SJSA1 (cell line): ENCODE measurements at places on chromosomes 3 and 15. TPM values are rescaled to one million over a fixed set of nuclear protein-coding genes. Genes with fewer than 3 reads are reported as not detected.

The HESX1 gene
- total RNA-seq: 0.11 TPM in 1 of 2 replicates, not detected in the other

The RTP1 gene
- not detected in 2 replicates for total RNA-seq

The C15orf62 gene
- total RNA-seq: 0.03 TPM in 1 of 2 replicates, not detected in the other

The STAB1 gene
- not detected in 2 replicates for total RNA-seq

DNA sequence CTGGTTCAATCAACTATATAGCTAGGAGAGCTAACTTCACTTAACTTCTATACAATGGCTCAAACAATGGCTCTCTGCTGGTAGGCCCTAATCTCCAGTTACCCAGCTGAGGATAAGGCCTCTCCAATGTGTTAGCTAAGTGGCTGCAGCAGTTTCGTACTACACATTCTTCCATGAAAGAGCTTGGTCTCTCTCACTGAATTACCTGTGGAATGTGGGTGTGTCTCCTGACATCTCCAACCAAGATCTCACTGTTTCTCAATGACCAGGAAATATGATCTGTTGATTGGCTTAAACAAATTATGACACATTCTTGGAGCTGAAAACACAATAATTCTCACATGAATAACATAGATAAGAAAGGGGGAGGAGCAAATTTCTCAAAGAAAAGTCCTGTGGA, 169.8 kb upstream of the ROBO1 start:
- no peak for DNase-seq

DNA sequence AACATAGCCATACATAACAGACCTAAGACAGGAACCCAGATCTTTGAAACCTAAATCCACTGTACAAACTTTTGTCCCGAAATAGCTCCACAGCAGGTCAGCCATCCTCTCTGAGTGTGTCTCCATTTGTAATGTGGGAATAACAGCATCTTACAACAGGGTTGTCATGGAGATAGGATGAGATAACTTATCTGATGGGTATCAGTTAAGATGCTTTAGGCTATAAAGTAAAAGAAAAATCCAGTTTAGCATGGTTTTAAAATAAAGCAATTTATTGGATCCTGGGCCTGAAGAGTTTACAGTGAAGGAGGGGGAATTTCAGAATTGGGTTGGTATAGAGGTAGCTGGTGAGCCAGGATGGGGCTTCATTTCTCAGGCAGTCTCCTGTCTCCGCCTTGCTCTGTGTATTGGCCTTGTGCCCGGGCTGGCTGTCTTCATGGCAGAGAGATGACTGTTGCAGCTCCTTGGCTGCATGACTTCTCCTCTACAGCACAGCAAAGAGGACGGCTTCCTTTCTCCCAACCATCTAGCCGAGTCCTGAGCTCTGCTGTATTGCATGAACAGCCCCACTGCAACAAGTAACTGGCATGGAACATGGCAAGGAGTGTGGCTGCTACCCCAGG, 131.9 kb upstream of the PROK2 start:
- no peak for DNase-seq

- no peak for DNase-seq
Measured at GRCh38 chr3:9416139-9416780, 18.8 kb downstream of the SETD5 start.

GRCh38 chr15:80760960-80761359, 18.2 kb upstream of the CEMIP start:
- no peak for DNase-seq

- peak; percentile 11 for DNase-seq
Measured at GRCh38 chr3:42572278-42572677, 9.5 kb downstream of the SEC22C start.

DNA sequence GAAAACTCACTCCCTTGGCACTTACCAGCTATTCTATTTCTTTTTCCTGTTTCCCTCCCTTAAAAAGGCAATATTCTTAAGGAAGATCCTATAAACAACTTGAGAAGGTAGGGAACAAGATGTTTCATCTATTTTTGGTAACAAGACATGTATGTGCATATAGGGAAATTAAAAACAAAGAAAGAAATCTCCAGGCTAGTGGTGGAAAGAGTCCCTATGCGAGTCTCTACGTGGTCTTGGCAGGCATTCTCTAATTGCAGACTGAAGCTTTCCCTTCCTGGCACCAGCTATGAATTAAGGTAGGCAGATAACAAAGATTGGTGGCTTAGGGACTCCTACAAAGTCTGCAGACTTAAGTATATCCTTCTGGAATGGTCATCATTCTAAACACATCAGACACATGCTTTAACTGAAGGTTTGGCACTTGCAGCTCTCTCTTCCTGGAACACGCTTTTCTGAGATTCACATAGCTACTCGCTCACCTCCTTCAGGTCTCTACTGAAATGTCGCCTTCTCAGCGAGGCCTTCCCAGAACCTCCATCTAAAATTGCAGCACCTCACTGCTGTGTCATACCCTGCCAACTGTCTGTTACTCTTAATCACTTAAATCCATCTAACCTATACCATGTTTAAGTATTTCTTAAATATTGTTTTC, 336.0 kb downstream of the VGLL3 start:
- no peak for DNase-seq

DNA sequence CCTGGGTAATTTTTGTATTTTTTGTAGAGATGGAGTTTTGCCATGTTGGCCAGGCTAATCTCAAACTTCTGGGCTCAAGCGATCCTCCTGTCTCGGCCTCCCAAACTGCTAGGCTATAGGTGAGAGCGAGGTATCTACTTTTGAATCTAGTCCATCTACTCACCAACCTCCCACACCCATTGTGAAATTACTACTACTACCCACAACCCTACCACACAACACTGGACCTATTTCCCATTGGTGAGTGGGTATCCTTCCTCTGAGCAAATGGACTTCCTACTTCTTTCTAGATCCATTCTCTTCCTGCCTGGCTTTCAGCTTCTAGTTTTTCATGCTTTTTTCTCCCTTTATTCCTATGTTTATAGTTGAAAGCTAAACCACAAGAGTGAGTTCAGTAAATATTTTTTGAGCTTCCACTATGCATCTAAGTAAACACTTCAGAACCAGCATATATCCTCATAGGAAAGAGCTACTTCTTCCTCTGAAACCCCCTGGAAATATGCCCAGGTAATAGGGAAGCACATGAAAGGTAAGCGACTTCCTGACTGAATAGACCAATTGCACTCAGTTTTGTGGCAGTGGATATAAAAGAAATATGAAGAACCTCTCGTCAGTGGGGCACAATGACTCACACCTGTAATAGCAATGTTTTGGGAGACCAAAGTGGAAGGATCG, 39.1 kb downstream of the MYO1E start:
- no peak for DNase-seq

DNA sequence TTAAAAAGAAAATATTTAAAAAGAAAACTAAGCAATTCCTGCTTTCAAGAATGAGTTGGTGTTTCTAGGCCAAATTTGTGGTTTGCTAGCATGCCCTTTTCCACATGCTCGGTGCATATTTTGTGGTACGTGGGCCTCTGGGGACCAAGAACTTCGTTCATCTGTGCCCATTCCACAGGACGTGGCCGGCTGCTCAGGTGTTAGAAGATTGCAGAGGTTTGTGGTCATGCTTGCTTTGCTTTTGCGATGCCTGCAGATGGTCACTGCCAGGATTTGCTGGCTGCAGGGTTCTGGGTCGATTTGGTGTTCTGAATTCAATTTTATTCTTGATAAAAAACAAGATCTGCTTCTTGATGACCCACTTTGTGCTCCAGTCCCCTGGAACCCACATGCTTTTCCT, 7.5 kb downstream of the PSTPIP1 start:
- DNase-seq: no peak

DNA sequence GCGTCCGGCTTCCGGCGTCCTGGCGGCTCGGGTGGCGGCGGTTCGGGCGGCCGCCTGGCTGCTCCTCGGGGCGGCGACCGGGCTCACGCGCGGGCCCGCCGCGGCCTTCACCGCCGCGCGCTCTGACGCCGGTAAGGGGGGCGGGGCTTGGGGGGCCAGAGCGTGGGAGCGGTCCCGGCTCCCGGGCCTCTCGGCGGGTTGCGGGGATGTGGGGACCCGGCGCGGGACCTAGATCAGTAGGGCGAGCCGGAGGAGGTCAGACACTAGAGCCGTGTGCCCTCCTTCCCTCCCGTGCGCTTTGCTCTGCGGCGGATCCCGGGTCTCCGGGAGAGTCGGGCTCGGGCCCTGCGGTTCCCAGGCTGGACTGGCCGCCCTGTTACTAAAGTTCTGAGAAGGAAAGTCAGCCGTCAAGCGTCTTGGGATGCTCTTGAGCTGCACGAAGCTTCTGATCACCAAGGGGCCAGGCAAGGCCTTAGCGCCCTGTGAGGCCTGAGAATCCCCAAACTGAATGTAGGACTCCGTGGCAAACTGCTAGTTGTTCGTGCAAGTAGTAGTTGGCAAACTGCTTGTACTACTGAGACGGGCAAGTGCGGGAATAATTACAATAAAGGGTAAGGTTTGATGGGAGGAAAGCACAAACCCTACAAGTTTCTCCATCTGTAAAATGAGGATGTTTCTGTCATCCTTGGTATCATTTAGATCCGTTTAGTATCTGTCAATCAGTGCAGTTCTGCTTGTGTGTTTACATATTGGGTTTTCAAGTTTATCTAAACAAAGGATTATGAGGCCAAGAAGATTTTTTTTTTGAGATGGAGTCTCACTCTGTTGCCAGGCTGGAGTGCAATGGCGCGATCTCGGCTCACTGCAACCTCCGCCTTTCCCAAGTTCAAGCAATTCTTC, 587 bp downstream of the PIGX start:
- DNase-seq: peak; percentile 67

DNA sequence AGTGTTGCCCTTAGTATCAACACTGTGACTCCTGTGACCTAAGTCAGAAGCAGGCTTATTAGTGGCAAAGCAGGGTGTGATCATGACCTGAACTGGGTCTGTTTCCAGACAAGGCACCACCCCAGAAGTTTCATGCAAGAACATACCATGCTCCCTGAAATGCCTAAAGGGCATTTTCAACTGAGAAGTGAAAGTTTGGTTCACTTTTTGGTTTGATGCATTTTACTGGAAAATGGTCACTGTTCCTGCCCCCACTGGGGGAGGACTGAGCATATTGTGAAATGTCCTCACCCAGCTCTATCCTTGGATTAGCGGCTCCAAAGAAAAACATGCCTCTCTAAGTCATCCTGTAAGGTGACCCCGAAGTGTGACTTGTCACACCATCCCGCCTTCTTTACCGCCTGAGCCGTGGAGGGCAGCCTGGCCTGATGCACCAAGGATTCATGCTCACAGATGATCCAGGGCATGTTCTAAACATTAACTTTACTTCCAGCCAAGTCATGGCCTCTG, 3.1 kb upstream of the FAM240A start:
- DNase-seq: no peak

DNA sequence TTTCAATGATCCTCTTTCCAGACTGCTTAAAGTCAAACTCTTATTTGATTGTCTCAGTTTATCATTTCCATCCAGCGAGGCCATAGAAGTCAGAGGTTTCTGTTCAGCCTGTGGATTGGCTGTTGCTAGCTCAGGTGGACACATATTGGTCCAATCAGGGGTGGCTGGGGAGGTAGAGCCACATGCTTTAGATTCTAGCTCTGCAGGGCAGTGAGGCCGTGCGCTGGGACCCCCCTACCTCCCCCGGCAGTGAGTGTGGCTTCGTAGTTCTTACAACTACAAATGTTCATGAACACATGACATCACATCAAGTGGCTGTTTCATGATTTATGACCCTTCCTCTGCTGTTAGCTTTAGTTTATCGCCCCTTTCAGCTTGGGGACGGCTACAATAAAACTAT, 18.0 kb downstream of the APOD start:
- no peak for DNase-seq

DNA sequence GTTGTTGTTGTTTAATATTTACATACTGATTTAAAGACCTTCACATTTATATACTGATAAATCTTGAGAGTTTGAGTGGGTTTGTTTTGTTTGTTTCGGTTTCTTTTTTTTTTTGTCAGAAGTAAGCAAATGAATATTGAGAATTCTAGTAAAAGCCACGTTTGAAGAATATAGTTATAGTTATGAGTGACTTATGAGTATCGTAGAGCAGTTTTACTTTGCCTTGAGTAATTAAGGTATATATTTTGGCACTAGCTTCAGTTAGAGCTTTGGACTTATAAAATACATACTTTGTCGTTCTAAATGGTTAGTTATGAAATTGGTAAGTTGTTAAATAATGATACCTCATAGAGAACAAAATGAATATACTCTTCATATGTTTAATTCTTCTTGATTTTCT, 27.8 kb downstream of the ATP1B3 start:
- DNase-seq: no peak

DNA sequence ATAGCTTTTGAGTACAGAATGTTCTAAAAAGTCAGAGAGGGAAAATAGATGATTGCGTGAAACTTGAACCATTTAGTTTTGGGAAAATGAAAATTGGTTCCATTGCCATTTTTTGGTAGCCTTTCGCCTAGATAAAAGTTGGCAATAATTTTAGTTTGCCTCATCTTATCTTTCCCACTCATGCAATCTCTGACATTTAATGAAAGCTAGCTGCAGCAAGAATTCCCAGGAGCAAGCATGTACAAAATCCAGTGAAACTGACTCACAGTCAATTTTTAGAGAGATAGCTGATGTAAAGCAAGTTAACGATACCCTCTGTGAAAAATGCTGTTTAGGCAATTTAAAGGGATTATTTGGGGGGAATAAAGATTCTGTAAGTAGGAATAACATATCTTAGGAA, 797.4 kb downstream of the GRM7 start:
- no peak for DNase-seq

DNA sequence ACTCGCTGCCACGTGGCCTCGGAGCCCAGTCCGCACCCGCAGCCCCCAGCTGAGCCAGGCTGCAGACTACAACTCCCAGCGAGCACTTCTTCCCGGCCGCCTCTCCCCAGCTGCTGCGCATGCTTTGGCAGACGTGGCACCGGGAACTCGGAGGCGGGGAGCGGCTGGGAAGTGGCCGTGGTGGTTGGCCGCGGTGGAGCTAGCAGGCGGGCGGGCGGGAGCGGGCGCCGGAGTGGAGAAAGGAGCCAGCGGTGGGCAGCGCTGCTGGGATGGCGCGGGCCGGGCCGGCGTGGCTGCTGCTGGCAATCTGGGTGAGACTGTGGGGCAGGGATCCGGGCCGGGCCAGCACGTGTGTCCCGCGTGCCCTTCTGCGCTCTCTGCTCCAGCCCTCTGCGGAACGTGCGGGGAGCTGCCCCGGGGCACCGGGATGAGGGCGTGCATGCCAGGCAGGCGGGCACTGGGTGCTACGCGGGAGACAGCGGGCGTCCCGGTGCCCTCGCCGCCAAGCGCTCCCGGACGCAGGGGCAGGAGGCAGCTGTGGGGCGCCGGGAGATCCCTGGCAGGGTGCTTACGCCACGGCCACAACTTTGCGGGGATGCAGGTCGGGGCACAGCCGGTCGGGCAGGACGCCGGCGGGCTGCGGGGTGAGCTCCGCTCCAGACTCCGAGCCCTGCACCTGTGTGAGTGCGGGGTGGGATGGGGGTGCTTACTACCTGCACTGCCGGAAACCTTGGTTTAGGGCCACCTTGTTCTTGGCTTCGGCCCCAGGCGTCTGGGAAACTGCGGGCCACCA, at the start of gene PDIA5:
Gene PDIA5 (plus strand): TSS at position 130 of the 793 bp plus-strand sequence. CDS start 140 bp downstream, at position 270.
- DNase-seq: peak; percentile 86

GRCh38 chr3:172396400-172396799, 51.9 kb downstream of the GHSR start:
- DNase-seq: no peak

DNA sequence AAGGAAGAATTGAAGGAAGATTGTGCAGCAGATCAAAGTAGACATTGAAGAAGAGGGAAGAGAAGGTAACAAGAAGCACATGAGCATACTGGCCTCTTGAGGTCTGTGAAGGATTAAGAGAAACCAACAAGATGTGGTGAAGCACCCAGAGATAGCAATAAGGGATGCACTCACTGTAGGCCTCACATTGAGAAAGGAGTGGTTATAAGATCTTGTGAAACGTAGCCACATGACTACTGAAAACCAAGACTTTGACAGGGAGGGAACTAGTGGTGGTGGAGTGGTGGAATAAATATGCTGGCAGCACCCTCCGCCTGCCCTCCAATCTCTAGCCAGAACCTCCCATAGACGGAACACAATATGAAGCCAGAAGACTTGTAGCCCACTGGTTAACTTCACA, 651.2 kb downstream of the DIPK2A start:
- no peak for DNase-seq
